ENCODE measurements at places on chromosomes 4 and X. TPM values are rescaled to one million over a fixed set of nuclear protein-coding genes. Genes with fewer than 3 reads are reported as not detected.

DNA sequence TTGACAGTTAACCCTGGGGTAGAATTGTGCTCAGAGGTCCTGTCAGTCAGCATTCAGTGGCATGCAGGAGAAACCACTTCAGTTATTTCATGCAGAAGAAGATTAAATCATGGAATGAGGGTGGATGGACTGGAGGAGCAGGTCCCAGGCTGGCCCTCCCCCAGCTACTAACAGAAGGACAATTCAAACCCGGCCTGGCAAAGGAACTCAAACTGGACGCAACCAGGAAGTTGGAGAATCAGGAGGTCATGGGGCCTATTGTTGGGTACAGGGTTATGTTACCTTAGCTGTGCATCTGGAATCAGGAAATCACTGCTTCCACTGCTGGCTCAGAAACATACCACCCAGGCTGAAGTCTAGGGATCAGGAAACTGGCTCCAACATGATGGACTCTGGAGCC is 121.4 kb downstream of the GPAT3 start:
- no peak for DNase-seq

DNA sequence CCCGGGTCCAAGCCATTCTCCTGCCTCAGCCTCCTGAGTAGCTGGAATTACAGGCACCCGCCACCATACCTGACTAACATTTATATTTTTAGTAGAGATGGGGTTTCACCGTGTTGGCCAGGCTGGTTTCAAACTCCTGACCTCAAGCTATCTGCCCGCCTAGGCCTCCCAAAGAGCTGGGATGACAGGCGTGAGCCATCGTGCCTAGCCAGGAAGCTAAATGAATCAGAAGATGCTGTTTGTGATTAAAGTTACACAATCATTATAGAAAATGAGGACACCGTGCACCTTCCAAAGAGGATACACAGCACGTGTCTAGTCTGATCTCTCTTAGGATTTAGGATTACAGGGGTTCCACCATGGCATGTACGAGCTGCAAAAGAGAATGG is 99.6 kb downstream of the DHRSX start:
- DNase-seq = no peak

DNA sequence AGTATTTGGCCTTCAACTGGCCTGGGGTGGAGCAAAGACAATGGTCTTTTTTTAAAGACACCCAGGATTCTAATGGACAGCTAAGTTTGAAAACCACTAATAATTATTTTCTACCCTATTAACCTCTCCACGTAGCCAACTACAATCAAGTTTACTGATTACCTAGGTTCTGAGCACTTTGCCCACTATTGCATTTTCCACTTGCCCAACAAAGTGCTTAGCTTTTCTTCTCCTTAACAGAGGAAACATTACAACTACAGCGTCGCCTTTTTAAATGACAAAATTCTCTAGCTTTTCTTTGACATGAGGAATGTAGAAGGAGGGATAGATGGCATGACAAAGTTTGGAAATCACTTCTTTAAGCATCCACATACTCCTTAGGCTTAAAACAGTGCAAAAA is 2.0 kb downstream of the CHIC2 start:
- no peak for DNase-seq

GRCh38 chr4:164701665-164702064 is 52.3 kb upstream of the SMIM31 start:
- DNase-seq = no peak

- no peak for DNase-seq
Measured at GRCh38 chr4:94428884-94429283, 22.9 kb upstream of the PDLIM5 start.

DNA sequence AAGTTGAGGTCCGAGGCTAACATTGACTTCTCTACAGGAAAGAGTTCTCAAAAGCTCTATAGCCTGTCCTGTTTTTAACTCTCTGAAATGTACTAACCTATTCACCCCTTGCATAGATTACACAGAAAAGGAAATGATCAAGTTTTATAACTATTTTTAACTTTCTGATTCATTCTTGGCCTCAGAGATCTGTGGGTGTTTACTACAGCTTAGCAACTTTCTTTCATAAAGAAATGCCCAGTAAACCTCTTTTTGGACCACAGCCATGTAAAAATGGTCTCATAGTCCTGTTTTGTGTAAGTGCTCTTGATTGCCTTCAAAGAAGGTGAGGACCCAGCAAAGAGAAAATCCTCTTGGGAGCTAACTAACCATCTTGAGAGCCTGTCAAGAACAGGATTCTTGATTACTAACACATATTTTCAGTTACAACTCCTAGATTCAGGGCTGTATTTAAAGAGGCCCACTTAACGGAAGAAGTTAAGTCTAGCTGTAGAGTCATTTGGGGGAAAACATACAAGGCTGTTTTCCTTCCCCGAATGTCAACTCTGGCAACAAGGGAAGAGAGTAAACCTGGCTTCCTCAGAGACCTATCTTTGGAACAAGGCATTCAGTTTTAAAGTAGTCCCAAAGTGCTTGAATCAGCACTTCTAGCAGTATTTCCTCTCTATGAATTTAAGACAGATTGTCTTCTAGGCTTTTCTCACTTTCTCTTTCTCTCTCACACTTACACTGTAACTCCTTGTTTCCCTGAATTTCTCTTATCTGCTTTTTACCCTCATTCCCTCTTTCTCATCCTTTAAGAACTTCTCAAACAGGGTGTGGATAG is 78.2 kb downstream of the IL21 start:
- no peak for DNase-seq

DNA sequence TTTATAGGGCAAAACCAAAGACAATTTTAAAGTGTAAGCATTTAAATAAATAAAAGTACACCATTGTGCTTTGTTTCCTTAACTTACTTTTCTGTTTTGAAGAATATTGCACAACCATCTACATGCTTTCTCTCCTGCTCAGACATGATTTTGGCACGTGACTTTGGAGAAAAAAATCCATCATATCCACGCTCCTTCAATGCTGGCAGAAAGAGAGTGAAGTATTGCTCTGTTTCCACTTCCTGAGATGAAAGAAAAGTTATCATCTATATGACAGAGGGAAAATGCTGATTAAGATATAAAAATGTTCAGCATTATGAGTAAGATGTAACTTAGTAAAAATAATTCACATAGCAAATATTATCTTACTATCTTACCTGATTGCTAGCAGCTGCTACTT is 77.1 kb downstream of the CNOT6L start:
- no peak for DNase-seq

DNA sequence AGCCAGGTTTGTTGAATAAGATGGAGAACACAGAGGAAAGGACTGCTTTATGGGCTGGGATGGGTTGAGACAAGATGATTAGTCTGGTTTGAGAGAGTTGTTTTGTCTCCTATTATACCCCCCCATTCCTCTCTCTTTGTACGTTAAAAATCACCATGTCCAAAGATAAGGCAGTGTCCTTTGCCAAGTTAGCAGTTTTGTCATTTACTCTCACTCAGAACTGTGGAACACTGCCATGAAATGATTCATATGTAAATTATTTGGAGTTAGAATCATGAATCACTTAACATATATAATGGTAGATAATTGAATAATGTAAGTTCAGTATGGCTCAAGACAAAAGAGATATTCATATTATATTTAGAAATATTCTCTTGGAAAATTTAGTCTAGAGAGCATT is 151.3 kb downstream of the DCLK2 start:
- no peak for DNase-seq

DNA sequence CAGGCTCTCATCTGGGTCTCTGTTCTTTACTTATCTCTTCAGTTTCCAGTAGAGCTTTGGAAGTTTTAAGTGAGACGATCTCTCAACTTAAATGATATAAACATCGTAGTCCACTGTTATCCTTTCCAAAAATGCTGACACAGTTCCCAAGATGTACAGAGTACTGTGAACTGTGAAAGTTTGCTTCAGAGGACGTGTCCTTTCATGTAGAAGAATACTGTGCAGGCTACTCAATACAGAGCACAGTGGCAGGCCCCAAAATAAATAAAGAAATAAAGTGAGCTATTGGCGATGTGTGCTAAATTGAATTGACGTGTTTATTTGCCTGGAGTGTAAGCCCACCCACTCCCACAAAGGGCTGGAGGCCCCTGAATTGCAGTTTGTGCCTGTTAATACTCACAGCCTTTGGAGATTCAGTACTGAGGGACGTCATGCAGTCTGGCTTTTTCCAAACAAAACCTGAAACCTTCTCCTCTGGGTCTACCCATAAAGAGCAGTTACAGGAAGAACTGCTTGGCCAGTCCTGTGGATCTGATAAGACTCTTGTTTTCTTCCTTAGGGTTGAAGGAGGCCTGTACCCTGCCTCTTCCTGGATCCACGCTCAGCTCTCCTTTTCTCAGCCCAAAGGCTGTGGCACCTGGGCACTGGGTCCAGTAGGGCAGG is 66.1 kb downstream of the SOWAHB start:
- DNase-seq = no peak

DNA sequence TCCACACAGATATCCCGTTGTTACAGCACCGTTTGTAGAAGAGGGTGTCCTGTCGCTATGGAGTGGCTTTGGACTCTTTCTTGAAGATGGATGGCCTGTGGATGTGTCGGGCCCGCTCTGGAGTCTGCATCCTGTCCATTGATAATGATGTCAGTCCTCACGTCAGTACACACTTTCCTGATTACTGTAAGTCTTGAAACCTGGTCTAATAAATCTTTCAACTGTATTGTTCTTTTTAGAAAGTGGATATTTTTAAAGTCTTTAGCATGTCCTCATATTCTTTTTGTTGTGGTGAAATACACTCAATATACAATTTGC is 14.9 kb downstream of the MSANTD1 start:
- no peak for DNase-seq

- no peak for DNase-seq
Measured at GRCh38 chr4:1052231-1052671, 40.8 kb downstream of the FGFRL1 start.

DNA sequence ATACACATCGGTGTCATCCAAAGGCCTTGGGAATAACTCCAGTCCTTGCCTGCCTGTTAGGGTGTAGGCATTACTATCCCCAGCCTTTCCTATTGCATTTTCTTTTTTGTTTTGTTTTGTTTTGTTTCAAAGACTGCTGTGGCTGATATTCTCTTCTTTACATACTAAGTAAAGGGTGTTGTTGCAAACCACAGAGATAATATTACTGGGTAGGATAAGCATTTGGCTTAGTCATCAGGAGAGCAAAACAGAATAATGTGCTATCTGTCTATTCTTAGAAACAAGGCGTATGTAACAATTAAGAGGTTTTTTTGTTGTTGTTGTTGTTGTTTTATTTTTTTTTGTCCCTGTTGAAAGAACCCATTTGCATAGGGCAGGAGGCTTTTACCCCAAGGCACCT is 41.8 kb downstream of the UGT2B28 start:
- DNase-seq = no peak

EOLA1 gene
- total RNA-seq = 17.8 TPM

DAPP1 gene
- not detected for total RNA-seq

XAGE1B gene
- total RNA-seq = not detected
